WTC11 (cell line): ENCODE measurements at places on chromosomes 11 and 22. TPM values are rescaled to one million over a fixed set of nuclear protein-coding genes. Genes with fewer than 3 reads are reported as not detected.

The UCP2 gene
- 54.0 to 66.8 TPM (median 64.2 TPM) in 3 replicates for total RNA-seq

The CD3D gene
- 0.33 to 1.3 TPM (median 0.89 TPM) in 3 replicates for total RNA-seq

The MACROD1 gene
- total RNA-seq: 36.9 to 54.4 TPM (median 52.9 TPM) in 3 replicates

The MTA2 gene
- 101 to 115 TPM (median 103 TPM) in 3 replicates for total RNA-seq

The CADM1 gene
- 26.8 to 27.3 TPM (median 27.0 TPM) in 3 replicates for total RNA-seq

The KIAA1671 gene
- total RNA-seq: 22.0 to 26.0 TPM (median 24.0 TPM) in 3 replicates

DNA sequence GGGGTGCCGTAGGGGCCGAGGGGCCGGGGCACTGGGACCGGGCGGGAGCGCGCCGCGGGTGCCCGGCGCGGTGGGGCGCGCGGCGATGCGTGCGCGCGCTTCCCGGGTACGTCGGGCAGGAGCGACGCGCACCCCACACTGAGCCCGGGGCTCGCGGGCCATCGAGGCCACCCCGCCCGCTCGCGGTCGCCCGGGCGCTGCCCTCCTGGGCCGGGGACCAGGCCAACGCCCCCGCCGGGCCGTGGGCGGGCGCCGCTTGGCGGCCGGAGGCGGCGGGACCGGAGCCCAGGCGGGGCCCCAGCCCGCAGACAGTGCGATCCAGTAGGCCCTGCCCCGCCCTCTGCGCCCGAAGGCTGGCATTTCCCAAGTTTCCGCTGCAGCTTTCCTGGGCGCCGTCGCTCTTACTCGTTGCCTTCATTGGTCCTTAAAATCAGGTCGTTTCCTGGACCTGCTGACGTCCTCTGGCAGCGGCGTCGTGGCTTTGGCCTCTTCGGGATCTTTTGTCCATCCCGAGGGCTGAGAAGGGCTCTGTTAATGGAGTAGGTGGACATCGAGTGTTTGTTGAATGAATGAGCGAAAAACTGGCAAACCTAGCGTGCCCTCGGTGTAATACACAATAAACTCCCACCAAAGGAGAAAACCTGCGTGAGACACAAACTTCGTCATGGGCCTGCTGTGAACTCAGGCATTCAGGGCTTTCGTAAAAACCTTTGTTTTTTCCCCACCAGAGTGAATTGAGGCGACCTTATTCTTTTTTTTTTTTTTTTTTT is 638 bp downstream of the PARVA start:
- DNase-seq: peak; percentile 82

DNA sequence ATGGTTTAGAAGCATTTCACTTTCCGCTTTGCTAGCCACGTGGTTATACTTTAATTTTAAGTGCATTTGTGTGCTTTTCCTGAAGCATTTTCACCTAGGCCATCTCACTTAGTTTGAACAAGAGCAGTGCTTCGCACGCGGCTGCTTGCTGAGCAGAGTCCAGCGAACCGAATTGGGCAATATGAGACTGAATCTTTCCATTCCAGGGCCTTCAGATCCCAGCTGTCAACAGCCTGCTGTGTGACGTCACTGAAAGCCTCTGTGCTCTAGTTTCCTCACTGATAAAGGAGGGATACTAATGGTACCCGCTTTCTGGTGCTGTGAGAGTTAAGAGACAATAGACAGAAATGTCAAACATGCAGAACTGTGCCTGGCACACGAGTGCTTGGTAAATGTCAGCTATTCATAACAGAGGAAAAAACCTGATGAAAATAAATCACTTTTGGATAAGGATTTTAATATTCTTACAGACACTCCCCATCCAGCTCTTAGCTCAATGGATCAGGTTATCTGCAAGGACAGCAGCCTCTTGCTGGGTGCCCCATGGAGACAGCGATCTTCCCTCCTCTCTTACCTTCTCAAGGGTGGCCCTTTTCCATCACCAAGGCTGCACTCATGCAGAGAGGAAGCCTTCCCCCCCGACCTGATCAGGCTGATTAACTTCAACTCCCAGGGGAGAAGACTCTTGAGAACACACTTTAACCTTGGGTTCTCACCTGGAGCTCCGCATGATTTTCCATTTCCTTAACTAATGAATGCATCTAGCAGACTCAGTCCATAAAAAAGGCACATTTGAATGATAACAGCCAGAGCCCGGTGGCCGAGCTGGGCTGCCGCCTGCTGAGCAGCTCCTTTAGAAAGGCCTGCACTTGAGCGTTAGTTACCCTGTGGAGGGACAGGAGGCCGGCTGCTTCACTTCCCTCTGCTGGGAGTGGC is 3.5 kb upstream of the GLB1L3 start:
- DNase-seq: peak; percentile 77

DNA sequence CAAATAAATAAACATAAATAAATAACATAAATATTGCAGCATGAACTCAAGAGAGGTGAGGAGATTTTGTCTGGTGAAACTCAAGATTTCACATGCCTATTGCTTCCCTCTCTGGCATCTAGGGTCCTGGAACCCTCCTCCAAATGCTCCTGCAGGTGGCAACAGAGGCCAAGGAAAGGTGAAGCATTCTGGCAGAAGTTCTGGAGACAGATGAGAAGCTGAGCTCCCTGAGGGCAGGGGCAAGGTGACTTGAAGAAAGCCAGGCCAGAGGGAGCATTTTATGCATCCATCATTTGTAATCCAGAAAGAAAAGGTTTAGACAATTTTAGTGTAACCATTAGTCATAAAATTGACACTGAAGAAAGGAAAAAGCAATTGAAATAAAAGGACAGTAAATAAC is 64.9 kb downstream of the ENDOD1 start:
- DNase-seq: peak; percentile 75

- no peak for DNase-seq
Observed at GRCh38 chr11:115873813-115874212, 369.6 kb upstream of the CADM1 start.

- DNase-seq: no peak
Observed at GRCh38 chr11:5042091-5042490, 4.2 kb upstream of the OR52J3 start.

GRCh38 chr11:95256321-95256779 is 25.3 kb upstream of the SESN3 start:
- DNase-seq: no peak

DNA sequence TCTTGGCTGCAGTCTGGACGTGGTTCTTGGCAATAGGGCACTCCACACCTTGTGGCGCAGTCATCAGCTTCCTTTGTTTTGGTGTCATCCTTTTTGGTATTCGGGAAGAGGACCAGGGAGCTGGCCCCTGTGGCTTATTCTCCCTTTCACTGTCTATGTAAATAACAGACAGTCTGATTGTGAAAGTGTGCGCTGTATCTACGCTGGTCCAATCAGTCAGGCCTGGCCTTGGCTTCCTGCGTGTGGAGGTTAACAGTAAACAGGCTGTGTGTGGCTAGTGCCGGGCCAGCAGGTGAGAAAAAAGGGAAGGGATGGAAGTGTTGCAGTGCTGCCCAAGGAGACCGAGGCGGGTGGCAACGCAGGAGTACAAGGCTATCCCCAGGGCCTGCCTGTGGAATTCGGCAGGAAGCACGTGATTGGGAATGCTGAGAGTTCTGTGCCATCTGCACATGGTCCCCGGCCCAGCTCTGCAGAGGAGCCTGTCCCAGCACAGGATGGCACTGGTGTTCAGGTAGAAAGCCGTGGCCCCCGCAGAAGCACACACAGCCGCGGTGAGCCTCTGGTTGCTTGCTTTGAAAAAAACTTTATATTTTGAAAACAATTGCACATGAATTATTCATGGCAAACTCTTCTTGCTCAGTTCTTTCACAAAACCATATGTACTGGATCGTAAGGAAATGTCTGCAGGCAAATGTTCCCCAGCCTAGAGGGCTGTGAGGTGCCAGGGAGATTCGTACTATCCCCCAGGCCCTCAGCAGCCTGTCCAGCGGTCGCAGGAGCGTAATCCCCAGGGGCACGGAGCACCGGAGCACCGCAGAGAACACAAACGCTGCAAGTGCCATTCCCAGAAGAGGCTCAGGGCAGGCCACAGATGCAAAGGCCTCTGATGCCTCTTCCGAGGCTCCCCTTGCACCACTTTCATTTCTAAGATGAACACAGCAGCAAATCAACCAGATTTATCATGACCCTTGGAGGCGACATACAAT is 174.5 kb downstream of the EFCAB6 start:
- no peak for DNase-seq

GRCh38 chr11:134312807-134313206 is 19.0 kb upstream of the GLB1L2 start:
- DNase-seq: no peak

DNA sequence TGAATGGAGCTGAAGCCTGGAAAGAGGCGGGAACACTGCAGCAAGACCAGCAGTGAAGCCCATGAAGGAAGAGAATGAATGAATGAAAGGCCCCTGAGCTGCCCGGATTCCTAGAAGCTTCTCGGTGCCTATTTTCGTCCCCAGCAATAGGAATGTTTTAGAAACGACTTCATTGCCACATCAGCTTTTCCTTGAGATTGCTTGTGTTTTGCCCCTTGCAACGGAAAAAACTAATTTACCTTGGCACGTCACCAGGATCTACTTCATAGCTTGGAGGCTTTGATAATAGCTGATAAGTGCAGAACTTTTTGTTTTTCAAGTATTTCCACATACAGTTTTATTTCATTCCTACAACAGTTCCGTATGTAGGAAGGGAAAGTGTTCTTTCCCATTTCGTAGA is 248.9 kb upstream of the NARS2 start:
- no peak for DNase-seq

- peak; percentile 84 for DNase-seq
Observed at GRCh38 chr22:38766076-38766777, 10.4 kb upstream of the SUN2 start.

DNA sequence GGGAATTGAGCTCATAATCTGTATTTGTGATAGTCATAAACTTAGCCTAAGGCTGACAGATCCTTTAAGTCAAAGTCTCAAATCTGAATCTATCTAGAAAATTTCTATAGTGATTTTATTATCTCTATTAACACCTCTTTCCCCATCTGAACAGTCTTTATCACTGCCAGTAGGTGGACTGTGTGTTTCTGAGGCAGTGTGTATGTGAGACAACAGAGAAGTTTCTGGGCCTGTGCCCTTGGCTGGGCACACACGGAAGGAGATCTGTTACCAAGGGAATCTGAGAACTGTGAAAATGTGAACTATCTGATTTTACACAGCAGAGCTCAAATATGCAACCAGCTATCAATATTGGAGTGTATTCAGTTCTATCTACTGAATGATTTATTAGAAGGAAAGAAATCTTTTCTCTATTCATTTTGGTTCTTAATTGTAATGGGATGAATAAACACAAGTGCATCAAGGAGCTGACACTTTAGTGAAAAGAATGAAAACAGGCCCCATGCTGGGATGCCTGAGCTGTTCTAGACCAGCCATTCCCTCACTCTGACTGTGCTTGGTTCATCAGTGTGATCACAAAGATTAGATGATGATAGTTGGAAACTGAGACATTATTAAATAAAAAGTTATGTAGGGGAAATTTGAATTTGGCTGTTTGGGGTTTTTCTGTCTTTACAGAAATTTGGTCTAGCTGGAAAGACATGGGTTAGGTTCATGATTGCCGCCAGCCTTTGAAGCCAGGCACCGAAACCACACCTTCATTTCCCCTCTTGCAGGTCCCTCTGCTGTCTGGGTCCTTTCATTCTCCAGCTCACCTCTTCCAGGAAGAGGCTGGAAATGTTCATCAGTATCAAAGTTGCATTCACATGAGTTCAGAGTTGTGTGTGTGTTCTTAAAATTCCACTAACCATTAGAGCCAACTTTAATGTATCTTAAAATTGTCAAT is 68.1 kb downstream of the LIF start:
- no peak for DNase-seq

GRCh38 chr22:24506802-24507438 is 11.8 kb downstream of the UPB1 start:
- no peak for DNase-seq

DNA sequence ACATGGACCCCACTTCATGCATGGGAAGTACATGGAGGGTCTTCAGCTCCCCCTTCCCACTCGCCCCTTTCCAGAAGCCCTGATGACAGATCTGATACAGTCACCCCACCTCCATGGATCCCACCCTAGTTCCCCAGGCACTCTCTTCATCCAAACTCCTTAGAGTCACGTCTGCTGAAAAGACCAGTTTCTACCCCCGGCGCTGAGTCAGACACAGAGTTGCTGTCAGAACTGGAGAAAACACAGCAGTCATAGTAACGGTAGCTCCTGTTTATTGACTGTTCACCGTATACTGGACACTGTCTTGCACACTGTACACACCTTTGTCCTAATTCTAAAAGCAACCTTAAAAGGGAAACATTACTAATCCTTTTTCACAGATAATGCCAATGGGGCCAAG is 29.1 kb downstream of the DRD2 start:
- no peak for DNase-seq

DNA sequence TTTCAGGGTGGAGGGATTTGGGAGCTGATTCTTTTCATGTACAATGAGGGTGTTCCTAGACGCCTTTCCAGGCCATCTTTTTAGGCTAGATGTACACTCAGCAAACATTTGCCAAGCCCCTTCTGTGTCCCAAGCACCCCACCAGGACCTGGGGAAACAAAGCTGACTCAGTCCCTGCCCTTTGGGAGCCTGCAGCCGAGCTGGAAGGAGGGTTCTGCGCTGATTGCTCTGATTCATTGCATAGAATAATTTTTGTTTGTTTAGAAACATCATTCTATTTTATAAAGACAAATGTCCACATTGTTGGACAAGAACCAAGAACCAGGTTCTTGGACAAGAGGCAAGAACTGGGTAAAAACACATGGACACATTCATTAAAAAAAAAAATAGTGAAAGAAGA is 16.7 kb downstream of the TP53AIP1 start:
- DNase-seq: no peak

GRCh38 chr22:41873391-41873790 is 40.5 kb downstream of the SREBF2 start:
- DNase-seq: no peak

DNA sequence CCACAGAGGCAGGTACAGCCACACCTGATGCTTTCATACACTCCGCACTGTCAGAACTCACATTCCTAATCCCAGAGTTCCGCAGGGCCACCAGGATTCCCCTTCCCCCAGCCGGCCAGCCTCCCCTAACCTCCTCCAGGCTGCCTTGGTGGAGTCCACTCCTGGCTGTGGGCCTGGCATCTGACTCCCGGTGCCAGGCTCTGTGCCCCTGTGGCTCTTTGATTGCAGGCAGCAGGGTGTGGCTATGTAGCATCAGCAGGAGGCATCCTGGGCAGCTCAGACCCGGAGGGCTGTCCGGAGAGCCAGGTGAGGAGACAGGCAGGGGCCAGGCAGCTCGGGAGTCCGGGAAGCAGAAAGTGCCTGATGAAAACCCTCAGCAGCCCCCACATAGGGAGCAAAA is 1432.9 kb downstream of the BRD1 start:
- no peak for DNase-seq

DNA sequence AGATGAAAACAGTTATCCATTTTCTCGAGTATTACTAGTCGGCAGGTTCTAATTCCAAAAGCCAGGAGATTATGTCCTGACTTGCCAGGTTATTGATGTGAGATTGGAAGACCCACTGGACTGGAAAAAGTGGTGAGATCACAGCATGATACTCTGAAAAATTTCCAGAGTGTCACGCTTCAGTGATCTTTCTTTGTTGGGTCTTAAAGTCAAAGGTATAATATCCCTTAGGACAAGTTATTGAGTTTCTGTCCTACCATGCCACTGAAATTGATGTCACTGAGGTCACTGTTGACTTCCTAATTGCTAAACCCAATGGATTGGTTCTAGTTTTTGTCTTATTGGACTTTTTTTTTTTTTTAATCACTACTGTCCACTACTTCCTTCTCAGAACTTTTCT is 104.5 kb upstream of the GRAMD1B start:
- DNase-seq: no peak
